ENCODE measurements at places on chromosomes 1 and 21.

GRCh38 chr1:160834945-160835565, 27.6 kb downstream of the CD244 start:
- DNase-seq: peak; percentile 15

DNA sequence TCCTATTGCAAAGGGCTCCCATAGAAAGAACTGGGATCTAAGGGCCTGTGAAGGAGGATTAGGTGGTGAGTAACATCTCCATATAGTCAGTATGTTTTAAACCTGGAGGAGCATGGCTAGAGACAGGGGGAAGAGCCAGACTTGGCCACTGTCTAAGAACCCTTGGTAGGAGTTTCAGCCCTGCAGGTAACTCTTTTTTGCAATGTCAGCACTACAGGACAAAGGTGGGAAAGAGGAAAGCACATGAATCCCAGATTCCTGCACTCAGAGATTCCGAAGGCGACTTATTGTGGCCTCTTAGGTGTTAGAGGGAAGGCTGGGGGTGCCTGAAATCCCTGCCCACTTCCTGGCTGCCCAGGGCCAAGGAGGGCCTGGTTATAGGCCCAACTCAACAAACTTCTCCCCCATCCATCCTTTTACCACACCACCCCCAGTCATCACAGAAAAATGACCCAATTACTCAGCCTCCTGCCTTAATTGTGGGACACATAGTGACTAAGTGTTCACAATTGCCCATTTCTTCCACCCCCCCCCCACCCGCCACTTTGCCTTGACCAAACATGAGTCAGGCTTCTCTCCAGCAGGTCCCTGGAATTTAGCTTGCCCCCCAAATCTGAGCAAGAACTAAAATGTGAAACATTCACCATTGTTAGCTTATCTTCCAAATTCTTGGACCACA, 1.9 kb upstream of the NTNG1 start:
- DNase-seq: peak; percentile 4

- no peak for DNase-seq
Measured at GRCh38 chr1:156936721-156937220, 16.3 kb downstream of the LRRC71 start.

GRCh38 chr1:152344438-152344837, 15.4 kb downstream of the FLG2 start:
- no peak for DNase-seq

DNA sequence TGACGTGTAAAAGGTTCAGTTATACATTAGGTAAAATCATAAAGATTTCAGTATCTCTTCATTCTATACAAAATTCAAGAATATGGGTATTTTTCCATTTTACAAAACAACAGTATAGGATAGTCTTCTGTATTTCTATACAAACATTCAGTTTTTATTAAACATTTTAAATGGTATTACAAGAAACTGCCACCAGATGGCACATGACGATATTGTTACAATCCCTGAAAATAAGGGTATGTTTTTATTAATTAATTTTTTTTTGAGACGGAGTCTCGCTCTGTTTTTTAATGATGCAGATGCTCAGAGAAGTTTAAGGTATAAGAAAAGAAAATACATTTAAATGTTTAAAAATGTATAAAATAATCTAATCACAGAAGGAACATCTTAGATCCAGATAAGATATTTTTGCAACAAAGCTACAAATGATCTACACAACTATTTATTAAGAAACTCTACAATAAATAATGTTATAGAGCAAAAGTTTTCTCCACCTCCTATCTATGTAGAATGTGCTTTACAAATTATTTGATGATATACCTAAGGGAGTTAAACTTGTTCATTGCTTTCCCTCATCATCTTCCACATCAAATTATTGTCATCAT, 23.5 kb upstream of the RSBN1 start:
- no peak for DNase-seq

- no peak for DNase-seq
Measured at GRCh38 chr21:30164796-30165195, 1.8 kb downstream of the CLDN17 start.

DNA sequence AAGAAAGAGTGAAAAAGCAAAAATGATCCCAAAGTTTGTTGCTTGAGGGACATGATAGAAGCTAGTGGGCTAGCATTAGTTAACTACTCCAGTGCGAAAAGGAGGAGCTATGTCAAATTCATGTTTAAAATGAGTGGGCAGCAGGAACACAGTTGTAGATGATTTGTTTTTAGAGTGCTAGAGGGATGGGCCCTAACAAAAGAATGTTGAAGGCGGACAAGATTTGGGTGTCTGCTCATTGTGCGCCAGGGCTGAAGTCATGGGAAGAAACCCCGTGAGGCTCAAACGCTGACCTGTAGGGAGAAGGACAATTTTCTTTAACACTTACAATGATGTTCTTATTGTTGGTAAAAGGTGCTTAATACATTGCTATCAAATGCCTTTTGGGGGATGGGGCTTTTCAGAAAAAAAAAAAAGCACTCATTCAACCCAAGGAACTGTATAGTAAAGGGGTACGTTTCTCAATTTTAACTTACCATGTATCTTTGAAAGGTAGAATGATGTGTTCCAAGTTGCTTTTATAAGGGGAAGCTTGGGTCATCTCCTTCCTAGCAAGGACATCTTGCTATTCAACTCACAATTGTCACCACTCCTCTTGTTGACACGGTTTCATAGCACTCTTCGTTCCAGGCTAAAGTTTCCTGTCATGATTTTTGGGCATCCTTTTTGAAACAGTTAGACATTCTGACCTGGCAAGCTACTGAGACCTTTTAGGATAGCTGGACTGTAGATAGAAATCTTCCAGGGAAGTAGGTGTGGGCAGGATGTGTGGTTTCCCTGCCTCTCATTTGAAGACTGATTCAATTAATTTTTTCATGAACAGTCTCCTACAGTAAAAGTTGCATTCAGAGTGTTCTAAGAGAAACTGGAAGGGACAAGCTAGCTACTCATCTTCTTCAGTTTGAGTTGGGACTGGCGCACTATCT, 53.0 kb upstream of the CNN3 start:
- no peak for DNase-seq

Data from ELF-1 (cell line).